ENCODE measurements at places on chromosomes 12 and 14. TPM values are rescaled to one million over a fixed set of nuclear protein-coding genes. Genes with fewer than 3 reads are reported as not detected.

HPD gene
- polyA plus RNA-seq, result 2.0 TPM

- DNase-seq, result no peak
These were observed 176.8 kb downstream of the TBX5 start for GRCh38 chr12:114229150-114229549.

GRCh38 chr12:2925322-2925995 is 33.7 kb upstream of the TEAD4 start:
- no peak for DNase-seq

DNA sequence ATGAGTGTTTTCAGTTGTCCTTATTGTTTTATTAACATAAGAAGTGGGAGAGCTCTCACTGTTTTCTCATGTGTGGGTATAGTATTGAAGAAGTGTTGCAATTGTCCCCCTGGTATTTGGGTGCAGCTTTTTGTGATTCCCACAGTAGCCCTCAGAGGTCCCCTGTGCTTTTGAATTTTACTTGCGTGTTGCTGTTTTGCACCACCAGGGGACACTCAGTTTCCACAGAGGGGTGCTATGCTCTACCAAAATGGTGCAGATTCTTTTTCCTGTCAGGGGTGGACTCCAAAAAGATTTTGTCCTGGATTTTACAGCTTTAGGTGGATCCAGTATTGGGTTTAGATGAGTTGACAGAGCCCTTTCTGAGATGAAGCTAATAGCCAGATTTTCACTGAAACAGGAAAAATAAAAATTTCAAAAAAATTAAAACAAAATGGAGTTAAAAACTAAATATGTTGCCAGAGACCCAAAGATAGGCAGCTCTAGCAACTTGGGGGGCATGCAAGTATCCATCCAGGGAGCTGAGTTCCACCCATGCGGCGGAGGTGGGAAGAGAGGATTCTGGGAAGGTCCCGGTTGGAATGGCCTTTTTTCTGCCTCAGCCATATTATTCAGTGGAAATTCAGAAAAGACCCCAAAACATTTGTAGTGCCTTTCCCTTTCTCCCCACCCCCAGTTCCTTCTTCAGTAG is 50.2 kb downstream of the TTLL5 start:
- peak; percentile 51 for DNase-seq

HOXC6 gene
- 6.0 TPM for polyA plus RNA-seq

GRCh38 chr12:50088577-50089335 is 3.6 kb downstream of the SMARCD1 start:
- peak; percentile 80 for DNase-seq

- no peak for DNase-seq
These were observed 57.0 kb downstream of the GCH1 start for GRCh38 chr14:54845641-54846040.

- DNase-seq, result no peak
These were observed 15.1 kb downstream of the CCDC177 start for GRCh38 chr14:69559581-69560011.

DNA sequence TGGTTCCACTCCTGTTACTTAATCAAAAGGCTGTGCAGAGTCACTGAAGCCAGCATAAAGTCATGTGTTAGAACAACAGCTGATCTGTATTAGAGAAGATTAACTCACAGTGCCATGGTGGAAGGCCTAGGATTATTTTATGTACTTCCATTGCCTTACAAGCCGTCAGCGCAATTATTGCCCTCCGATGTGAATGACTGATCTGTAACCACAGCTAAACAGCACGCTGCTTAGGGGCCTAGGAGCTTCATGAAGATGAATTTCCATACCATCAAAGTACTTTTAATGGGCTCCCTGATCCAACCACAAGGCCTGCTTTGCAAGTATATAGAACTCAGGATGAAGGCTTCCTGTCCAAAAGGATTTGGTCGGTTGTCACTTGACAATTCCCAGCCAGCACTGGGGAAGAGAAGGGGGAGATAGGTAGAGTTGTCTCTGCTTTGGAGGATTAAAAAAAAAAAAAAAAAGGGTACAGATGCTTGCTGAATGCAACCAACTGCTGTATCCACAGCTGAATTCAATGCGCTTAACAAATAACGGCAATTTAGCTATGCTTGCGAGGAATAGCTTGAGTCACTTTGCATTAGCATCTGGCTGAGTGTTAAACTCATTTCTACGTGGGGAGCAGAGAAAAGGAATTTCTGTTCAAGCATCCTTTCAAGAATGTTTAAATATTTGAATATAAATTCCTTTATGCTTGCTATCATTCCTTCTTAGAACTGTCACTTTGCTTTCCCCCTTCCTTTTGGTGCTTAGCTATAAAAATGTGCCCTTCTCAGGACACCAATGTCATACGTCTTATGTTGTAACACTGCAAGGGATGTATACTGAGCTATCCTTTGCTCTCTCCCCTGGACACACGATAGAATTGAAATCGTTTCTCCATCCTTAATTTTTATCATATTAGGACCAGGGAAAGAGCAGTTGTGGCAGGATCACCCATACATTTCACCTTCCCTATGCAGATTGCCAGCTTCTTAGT is 387.8 kb downstream of the SOX5 start:
- no peak for DNase-seq

GRCh38 chr14:28059254-28059653 is 707.3 kb upstream of the FOXG1 start:
- no peak for DNase-seq

DNA sequence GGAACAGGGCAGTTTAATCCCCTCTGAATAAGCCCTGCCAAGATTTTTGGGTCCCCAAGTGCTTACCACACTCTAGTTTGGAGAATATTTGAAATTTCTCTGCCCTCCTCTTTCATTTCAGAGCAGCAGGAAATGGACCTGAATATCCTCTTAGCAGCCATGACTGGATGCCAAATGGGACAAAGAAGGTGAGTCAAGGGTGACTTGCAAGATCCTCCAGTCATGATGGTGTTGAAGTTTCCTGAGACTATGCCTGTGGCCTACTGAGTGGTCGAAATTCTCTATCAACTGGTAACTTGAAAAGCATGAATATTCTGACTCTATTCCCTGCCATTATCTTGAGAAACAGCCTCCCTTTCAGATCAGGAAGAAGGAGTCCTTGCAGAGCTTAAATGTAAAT is 1674.7 kb upstream of the SEL1L start:
- DNase-seq, result no peak

DNA sequence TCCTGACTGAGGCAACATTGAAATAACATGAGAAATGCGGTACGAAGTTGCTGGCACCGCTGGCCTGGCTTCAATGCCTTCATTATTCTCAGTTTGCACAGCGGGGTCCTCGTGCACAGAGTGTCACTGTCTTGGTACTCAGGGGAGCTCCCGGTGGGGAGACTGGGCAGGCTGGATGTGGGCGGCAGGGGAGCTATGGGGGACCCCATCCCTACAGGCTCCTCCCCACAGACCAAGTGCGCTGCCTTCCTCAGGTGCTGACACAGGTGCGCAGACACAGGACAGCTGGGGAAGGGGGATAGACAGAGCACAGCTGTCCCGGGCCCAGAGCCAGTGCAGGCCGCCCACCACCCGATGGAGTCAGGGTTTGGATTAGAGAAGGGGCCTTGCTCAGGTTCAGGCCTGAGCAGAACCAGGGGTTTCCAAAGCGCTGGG is 270.1 kb downstream of the ADGRD1 start:
- no peak for DNase-seq

CCDC184 gene
- 1.6 TPM for polyA plus RNA-seq

GRCh38 chr12:76025601-76026575 is 5.7 kb downstream of the PHLDA1 start:
- no peak for DNase-seq

DNA sequence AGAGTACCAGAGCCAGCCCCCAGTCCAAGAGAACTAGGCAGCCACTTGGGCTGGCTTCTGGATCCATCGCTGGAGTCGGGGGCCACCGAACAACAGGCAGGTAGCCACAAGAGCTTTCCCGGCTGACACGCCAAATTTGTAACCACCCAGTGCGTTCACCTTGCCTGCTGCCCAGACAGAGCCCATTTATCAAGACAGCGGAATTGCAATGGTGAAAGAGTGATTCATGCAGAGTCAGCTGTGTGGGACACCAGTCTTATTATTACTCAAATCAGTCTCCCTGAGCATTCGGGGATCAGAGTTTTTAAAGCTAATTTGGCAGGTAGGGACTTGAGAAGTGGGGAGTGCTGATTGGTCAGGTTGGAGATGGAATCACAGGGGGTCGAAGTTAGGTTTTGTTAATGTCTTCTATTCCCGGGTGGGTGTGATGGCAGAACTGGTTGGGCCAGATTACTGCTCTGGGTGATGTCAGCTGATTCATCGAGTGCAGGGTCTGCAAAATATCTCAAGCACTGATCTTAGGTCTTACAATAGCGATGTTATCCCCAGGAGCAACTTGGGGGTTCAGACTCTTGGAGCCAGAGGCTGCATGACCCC is 64.3 kb downstream of the PDE6H start:
- DNase-seq, result no peak

NOVA1 gene
- polyA plus RNA-seq, result 5.1 TPM

GRCh38 chr12:91127751-91128150 is 16.5 kb upstream of the LUM start:
- no peak for DNase-seq

DNA sequence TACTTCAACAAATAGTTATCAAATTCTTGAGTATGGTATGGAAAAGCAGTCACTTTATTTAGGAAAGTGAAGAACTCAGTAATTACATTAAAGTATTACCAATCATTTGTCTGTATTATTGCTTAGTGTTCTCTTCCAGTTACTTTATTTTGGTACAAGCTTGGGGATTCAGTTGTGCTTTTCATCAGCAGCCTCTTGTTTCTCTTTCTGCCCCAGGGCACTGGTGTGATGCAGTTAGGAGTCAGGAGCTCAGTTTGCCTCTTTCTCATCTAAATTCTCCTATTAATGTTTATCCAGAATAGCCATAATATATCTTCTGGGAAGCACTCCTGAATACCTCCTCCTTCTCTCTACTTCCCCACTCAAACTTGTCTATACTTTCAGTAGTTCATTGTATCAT is 25.7 kb downstream of the PMCH start:
- DNase-seq, result no peak

DNA sequence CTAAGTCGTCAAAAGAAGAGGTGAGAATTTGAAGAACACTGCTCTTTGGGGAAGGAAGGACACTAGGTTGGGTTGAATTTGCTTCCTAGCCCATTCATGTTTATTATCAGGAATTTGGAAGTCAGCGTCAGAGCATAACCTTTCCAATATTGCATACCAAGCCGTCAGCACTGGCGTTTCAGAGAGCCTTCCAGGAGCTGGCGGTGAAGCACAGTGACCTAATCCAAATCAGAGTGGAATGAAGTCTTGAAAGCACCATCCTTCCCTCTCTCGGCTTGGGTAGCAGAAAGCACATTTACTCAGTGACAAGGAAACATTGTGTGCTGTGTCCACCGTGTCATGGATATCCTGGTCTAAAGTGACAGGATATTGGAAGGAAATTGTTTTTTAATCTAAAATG is 240.3 kb upstream of the PELI2 start:
- no peak for DNase-seq

STAC3 gene
- polyA plus RNA-seq, result 0.54 TPM

GRCh38 chr12:20030826-20031225 is 337.5 kb upstream of the PDE3A start:
- DNase-seq, result no peak

DNA sequence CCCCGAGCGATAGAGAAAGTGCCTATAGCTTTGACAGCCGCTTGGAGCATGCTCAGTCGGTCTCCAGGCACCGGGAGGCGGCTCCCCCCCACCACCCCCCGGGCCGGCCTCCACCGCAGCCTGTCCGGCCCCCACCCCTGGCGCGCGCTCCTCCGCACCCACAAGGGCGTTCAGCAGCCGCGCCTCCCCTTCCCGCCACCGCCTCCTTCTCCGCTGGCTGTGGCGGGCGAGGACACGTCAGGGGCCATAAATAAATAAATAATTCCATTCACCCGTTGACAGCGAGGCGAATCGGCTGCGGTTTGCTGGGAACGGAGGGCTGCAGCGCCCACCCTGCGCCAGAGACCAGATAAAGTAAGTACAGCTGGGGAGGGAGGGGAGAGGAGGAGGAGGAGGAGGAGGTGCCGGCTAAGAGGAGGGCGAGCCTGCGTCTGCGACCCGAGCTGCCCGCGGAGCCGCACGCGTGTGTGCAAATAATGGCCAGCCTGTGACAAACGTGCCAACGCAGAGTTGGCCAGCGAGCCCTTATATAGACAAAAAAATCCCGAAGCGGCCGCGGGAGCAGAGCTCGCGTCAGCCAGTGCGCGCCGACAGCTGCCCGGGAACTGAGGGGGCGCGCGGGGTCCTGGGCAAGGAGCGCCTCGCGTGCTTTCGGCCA is at the start of gene SLC16A7:
TSS of gene SLC16A7 (plus strand) at position 147 of the 658 bp plus-strand sequence. CDS start 108,773 bp downstream, outside the sequence.
- DNase-seq, result peak; percentile 7

EML1 gene
- 29.2 TPM for polyA plus RNA-seq

KRT2 gene
- 0.08 TPM for polyA plus RNA-seq

CLEC14A gene
- polyA plus RNA-seq, result not detected

ENDOU gene
- not detected for polyA plus RNA-seq

- no peak for DNase-seq
These were observed 148.4 kb downstream of the ALG10B start for GRCh38 chr12:38465020-38465419.

GRCh38 chr14:74647678-74648461 is 35.8 kb upstream of the LTBP2 start:
- no peak for DNase-seq

DNA sequence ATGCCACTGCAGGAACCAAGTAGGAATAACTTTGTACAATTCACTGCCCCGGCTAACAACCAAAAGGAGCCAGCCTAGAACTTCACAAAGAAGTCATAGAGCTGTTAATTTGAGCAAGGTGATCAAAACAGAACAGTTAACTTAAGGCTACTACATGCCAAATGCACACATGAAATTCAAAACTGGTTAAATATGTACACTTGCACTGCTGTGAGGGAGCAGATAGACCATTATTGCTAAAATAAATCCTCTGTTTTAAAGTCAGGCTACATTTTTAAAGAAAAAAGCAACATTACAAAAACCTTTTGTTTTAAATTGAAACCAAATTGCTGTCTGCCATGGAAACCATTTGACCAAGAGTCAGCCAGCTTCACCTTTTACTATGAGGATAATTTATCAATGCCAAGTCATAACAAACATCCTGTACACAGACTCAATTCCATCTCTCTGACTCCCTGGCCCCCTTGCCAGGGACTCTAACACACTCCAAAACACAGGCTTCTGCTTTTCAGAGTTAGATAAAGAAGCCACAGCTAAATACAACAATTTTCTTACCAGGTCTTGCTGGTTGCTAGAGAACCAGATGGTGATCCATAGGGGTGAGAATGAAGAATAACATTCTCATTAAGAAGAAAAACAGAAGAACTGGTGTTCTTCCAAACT is 84.0 kb downstream of the LRP6 start:
- no peak for DNase-seq

- no peak for DNase-seq
These were observed 60.3 kb upstream of the BCL2L14 start for GRCh38 chr12:12010277-12011039.

FOXM1 gene
- polyA plus RNA-seq, result 84.2 TPM

DNA sequence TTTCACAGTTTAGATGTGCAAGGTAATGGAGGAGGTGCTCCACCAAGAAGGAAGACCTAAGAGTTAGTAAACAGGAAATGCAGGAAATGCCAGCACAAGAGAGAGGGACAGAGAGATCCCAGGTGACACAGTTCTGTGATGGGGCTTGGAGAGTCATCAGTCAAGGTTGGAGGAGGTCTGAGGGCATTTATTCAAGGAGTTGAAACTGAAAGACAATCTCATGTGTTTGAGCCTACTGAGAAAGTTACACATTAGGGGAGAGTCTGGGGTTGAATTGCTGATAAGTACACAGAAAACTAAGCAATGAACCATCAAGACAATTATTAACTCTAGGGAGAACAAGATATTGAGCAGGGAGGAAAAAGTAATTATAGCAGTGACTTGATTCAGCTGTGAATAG is 138.5 kb downstream of the ANO6 start:
- DNase-seq, result no peak

Data from A549 (cell line).